COR-L47 (cell line): ENCODE measurements at places on chromosomes 13 and 19.

DNA sequence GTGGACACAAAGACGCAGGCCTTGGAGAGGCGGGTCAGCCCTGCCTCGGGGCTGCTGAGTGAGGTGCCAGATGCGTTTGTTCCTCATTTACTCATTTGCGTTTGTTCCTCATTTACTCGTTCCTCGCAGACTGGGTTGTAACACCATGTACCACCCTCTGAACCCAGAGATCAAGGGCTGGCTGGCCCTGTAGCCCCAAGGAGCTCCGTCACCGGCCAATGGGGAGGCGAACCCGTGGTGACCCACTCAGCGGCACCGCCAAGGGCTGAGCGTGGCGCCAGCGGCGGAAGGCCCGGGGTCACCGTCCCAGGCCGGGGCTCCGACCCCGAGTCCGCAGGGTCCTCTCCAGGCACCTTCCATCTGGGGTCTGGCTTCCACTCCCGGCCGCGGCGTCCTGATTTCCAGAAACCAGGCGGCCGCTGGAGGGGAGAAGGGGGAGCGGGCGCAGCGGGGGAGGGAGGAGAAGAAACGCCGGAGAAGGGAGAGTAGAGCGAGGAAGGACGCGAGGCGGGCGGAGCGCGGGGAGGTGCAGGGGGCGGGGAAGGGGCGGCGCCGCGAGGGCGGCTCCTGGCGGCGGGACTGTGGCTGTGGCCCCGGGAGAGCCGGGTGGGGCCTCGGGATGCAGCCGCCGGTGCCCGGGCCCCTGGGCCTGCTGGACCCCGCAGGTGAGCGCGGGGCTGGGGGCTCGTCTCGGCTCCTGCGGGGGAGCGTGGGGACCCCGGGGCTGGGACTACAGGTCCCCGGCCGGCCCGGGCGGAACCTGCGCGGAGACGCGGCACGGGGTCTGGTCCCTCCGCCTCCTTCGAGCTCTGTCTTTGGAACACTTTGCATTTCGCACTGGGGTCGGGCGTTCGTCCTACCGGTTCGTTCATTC, at the start of gene TMEM255B:
Gene TMEM255B (plus strand): TSS at position 576 of the 874 bp plus-strand sequence. CDS start 44 bp downstream, at position 620.
- DNase-seq = peak; percentile 64

GRCh38 chr13:72782717-72783116, 784 bp downstream of the PIBF1 start:
- DNase-seq = no peak

DNA sequence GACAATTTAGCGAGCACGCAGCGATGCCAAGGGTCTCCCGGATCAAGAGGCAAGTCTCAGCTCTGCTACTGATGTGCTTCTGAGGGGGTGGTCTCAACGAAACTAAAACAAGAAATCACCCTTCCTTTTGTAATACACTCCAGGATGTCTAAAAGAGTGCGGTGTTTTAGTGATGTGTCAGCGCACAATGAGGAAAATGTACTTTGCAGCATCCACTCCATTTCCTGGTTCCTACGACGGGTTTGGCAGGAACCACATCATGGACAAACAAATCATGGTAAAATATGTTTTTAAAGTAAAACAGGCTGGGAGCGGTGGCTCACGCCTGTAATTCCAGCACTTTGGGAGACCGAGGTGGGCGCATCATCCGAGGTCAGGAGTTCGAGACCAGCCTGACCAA, 154.0 kb upstream of the TSC22D1 start:
- no peak for DNase-seq

DNA sequence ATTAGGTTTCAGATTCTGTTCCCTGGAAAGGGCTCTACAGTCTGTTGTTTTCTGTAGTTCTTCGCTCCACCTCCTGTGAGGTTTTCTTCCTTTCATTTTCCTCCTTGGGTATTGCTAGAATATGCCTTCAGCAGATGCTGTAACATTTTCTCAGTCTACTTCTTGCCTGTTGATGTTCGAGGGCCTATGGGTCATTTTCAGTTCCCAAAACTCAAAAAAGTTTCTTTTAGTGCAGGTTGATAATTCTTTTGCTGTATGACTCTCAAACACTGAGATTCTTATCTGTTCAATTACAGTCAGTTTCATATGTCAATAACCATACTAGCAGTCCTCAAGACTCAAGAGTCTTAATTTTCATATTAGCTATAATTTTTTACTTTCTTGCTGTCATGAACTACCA, 268.3 kb downstream of the RFC3 start:
- DNase-seq = no peak

GRCh38 chr19:49987159-49987698, 26.3 kb upstream of the SIGLEC11 start:
- DNase-seq = no peak

- no peak for DNase-seq
These were observed 82.4 kb upstream of the IRS2 start for GRCh38 chr13:109868578-109869311.

- DNase-seq = no peak
These were observed 12.9 kb downstream of the GPR12 start for GRCh38 chr13:26747706-26748105.

GRCh38 chr13:25707726-25708125, 336.0 kb downstream of the ATP8A2 start:
- DNase-seq = no peak

GRCh38 chr13:99406799-99407201, 94.5 kb upstream of the TM9SF2 start:
- no peak for DNase-seq

GRCh38 chr19:42089191-42089750, 13.3 kb downstream of the ZNF574 start:
- no peak for DNase-seq

DNA sequence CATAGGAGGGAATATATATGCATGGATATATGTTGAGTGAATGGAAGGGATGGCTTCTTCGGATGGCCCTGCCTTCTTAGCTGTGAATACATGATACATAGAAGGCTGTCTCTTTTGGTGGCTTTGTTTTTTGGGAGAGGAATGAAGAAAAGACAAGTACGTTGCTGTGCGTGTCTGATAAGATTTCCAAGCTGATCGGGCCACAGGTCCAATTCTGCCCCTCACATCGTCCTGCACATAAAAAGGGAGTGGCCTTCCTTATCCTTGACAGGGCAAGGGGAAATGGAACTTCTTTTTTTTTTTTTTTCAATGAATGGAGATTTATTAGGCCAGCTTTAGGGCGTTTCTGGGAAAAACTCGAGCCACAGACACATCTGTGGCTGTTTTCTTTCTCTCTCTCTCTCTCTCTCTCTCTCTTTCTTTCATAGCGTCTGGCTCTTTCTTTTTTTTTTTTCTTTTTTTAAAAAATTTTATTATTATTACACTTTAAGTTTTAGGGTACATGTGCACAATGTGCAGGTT, 103.8 kb upstream of the SPATA13 start:
- no peak for DNase-seq

DNA sequence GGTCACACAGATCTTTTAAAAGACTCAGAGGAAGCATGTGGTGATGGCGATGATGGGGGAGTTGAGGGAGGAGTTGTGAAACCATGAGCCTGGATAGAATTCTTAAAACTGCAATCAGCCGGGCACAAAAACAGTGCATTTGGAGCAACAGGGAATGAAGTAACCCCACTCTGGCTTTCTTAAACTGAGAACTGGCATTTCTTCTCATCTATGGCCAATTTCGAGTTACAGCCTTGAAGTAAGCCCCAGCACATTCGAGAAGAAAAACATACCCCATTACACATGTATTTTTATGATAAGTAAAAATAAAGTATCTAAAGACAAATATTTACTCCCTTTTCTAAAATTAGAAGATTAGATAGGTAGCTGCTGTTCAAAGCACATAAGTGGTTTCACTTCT, 70.1 kb downstream of the DCLK1 start:
- DNase-seq = no peak

- no peak for DNase-seq
These were observed 222.9 kb downstream of the GGACT start for GRCh38 chr13:100365680-100366079.

- peak; percentile 8 for DNase-seq
These were observed 46.3 kb upstream of the MTIF3 start for GRCh38 chr13:27496536-27497273.

DNA sequence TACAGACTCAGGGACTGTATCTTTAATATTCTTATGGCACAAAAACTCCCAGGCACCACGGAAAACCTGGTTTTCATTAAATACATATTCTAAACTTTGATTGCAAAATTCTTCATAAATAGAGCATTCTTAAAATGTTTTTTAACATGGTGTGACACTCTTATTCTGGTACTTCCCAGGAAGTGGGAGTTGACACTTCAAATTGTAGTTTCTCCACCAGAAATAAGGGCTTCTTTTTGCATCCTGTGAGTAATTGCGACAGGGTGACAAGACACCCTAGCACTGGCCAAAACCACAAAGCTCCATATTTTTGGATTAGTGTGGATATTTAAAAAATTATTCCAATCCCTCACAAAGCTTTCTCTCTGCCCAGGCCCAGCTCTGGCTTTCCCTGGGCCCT, 43.6 kb upstream of the MTIF3 start:
- no peak for DNase-seq

- DNase-seq = no peak
These were observed 172.3 kb upstream of the HTR2A start for GRCh38 chr13:47069133-47069532.

GRCh38 chr19:31510635-31511034, 161.4 kb upstream of the TSHZ3 start:
- no peak for DNase-seq

DNA sequence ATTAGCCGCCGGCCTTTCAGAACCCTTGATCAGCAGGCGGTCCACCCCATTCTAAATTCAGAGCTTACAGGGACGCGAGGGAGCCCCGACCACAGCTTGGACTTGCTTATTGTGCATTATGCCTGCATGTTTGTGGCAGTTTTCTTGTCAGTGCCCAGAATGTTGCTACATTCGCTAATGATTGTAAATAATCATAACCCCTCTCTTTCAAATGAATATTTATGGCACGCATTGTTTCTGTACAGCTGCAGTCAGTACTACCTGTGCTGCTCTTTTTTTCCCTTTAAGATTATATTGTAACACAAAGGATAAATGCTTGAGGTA, 321 bp upstream of the VPS36 start:
- no peak for DNase-seq

GRCh38 chr19:6113616-6114188, 3.4 kb upstream of the RFX2 start:
- DNase-seq = no peak

DNA sequence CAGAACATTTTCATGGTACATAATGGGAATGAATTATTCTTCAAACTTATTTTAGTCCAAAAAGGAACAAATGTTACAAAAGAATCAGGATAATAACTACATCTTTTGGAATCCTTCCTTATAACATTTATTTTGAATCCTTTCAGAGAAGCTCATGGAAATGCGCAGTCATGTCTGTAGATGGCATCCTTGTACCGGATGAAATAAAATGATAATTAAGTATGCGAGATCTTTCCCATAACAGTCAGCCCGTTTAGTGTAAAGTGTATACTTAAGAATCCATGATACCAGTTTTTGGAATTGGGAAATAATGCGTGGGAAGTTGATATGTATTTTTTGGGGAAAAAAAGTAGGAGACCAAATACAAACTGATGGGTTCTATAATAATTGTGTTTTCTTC, 418.8 kb downstream of the GPC5 start:
- peak; percentile 31 for DNase-seq

DNA sequence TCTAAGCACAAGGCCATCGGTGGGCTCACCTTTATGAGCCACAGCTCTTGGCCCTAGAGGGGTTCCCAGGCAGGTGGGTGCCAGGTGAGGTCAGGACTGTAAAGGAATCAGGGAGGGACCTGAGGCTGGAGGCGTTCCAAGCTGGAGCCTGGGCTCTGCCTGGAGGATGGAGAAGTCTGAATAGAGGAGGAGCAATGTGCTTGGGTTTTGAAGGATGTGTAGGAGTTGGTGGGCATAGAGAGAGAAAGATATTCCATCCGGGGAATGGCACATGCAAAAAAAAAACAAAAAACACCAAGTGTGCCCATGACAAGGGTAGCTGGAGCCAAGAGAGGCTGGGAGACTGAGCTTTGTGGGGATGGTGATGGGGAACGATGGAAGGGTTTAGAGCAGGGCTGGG, 2.4 kb downstream of the GRIN3B start:
- no peak for DNase-seq

- no peak for DNase-seq
These were observed 636.7 kb upstream of the GPC6 start for GRCh38 chr13:92589955-92590354.

GRCh38 chr19:10517760-10518443, 655 bp upstream of the S1PR5 start:
- DNase-seq = peak; percentile 20

- no peak for DNase-seq
These were observed 886.1 kb upstream of the MIR17HG start for GRCh38 chr13:90461398-90461797.

- DNase-seq = no peak
These were observed 179.2 kb downstream of the SHISA2 start for GRCh38 chr13:25872481-25873241.

GRCh38 chr13:100811024-100811865, 136.7 kb upstream of the TMTC4 start:
- DNase-seq = no peak

GRCh38 chr13:57087006-57087405, 53.7 kb upstream of the PRR20A start:
- DNase-seq = no peak

DNA sequence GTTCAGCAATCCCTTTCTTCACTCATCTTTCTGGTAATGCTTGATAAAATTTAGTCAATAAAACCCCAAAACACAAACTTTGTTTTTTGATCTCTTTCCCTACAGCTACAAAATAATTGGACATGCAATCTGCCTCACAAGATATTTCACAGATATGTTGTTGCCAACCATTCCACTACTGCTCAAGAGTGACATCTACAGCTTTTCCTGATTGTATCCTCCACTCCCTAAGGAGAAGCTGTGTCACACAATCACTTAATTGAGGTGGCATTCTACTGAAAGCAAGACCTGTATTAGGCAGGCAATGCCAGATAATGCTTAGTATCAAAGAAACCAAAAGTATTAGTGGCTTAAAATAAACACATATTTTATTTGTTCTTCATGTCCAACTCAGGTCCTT, 1646.2 kb upstream of the SPRY2 start:
- peak; percentile 5 for DNase-seq

GRCh38 chr13:28387740-28388501, 107.0 kb downstream of the FLT1 start:
- DNase-seq = no peak

DNA sequence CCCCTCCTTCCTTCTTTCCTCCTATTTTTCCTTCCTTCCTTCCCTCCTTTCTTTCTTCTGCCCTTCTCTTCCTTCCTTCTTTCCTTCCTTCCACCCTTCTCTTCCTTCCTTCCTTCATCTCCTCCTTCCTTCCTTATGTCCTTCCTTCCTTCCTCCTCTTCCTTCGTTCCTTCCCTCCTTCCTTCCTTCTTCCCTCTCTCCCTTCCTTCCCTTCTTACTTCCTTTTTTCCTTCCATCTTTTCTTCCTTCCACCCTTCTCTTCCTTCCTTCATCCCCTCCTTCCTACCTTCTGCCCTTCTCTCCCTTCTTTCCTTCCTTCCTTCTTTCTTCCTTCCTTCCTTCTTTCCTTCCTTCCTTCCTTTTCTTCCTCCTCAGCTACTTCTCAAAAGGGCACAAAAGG, 287.3 kb upstream of the ZNF507 start:
- DNase-seq = no peak

DNA sequence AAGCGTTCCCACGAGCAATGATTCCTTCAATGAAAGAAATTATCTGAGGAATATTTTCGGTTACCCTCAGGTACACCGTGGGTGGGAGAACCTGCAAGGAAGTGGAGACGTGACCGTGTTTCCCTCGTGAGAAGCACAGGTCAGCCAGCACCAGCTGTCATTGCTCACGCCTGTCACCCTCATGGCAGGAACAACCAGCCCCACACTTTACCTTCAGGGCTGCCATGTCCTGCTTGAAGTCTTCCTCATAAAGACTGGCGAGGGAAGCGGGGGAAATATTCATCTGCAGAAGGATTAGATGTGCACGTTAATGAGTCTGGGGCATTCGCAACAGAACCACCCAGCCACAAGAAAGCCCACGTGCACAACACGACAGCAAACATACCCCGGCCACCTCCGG, 18.2 kb downstream of the CARS2 start:
- no peak for DNase-seq
